DND-41 (cell line): ENCODE measurements at places on chromosomes 16 and 17.

DNA sequence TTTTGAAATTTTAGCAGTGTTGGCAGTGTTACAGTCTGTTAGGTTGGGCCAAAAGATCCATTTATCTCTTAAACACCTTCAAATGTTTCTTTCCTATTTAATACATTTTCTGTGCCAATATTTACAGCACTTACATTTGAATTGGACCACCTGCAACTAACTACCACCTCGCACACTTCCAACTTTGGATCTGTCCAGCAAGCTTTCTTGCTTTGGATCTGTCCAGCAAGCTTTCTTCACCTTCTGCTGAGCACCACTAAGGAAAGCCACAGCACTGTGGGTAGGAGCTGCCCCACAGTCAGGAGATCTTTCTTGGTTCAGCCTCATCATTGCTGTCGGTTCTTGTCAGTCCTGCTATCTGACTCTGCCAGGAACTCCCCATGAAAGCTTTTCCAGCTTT, 129.3 kb downstream of the PHKB start:
- no peaks in the 10 kb centered on the region for H3K27me3 ChIP-seq
- no peak overlapping the region for H3K4me3 ChIP-seq
- no peaks in the 10 kb centered on the region for H3K4me1 ChIP-seq
- peaks cover 42% of the 10 kb centered on the region for H3K36me3 ChIP-seq
- no peak overlapping the region for H3K27ac ChIP-seq
- no peak for DNase-seq

GRCh38 chr16:69890892-69891282, 60.2 kb upstream of the CLEC18A start:
- H3K27ac ChIP-seq: no peak overlapping the region
- no peaks in the 10 kb centered on the region for H3K4me1 ChIP-seq
- peaks cover 15% of the 10 kb centered on the region for H3K36me3 ChIP-seq
- no peak for DNase-seq
- no peaks in the 10 kb centered on the region for H3K27me3 ChIP-seq

DNA sequence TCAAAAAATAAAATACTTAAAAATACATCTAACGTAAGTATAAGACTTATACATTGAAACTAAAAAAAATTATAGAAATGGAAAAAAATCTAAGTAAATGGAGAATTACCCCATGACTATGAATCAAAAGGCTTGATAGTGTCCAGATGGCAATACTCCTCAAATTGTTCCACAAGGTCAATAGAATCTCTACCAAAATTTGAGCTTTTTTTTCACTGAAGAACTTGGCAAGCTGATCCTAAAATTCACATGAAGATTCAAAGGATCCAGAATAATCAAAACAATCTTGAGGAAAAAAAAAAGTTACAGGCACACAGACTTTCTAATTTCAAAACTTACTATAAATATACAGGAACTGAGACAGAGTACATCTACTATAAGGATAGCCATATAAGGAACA, 448.4 kb upstream of the CDH11 start:
- no peaks in the 10 kb centered on the region for H3K4me1 ChIP-seq
- H3K27me3 ChIP-seq: no peaks in the 10 kb centered on the region
- no peak overlapping the region for H3K27ac ChIP-seq
- no peak overlapping the region for H3K4me3 ChIP-seq
- no peaks in the 10 kb centered on the region for H3K36me3 ChIP-seq

DNA sequence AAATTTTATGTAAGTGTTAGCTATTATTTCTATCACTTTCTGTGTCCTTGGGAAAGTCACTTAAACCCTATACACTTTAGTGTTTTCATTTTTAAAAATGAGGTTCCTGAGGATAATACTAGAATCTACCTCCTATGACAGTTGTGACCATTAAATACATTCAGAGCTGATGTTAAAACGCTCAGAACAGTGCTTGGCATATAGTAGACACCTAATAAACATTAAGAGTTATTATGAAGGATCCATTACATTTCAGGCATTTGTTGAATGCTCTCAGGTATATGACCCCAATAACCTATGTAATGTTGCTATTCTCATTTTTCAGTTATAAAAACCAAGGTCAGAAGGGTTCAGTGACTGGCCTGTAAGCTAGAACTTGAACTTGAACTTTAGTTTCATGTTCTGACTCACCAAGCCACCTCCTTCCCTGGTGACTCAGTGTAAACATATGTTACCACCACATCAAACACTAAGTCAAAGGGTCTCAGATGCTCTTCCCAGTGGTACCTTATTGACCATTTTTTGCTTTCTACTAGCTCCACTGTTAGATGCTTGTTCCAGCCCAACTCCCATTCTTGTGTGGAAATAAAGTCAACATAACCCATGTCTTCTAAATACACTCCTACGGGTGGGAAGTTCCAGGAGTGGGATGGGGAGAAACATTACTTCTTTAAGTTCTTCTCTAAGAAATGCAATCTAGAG, 47.6 kb downstream of the HSD17B2 start:
- H3K4me1 ChIP-seq: no peaks in the 10 kb centered on the region
- DNase-seq: peak; percentile 5
- no peaks in the 10 kb centered on the region for H3K27me3 ChIP-seq

DNA sequence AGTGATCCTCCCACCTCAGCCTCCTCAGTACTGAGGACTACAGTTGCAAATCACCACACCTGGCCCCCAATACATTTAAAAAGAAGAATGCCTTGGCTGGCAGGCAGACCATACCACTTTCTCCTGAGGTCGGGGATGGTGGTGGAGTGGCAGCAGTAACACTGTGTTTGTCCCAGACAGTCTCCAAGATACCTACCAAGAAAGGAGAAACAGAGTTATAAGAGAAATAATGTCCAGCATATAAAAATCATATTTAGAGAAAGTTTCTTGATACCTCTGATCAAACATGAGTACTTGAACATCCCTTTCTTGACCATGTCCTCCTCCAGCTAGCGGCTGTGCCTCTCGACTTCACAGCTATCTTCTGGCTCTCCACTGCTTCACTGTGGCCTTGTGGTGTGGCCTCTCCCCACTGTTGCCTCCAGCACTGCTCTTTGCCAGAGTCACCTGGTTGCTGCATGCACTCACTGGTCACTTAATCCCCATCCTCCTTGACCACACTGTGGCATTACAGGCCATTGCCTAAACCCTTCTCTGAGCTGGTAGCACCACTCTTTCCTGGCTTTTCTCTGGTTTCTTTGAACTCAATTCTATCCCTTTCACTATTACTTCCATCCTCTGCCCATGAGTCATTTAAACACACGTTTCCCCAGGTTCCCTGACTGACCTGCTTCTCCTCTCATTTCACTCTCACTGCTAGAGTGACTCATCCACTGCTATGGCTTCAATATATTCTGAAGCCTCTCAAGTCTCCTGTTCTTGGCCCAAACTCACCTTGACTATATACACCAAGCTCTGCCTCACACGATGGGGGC, 45.2 kb downstream of the XPO6 start:
- H3K27ac ChIP-seq: no peak overlapping the region
- H3K27me3 ChIP-seq: no peaks in the 10 kb centered on the region
- DNase-seq: no peak
- H3K4me3 ChIP-seq: no peak overlapping the region

- H3K4me1 ChIP-seq: no peaks in the 10 kb centered on the region
- no peaks in the 10 kb centered on the region for H3K27me3 ChIP-seq
- DNase-seq: no peak
- no peak overlapping the region for H3K27ac ChIP-seq
- peaks cover 67% of the 10 kb centered on the region for H3K36me3 ChIP-seq
These were observed 45.7 kb upstream of the MRC2 start for GRCh38 chr17:62581764-62582163.

DNA sequence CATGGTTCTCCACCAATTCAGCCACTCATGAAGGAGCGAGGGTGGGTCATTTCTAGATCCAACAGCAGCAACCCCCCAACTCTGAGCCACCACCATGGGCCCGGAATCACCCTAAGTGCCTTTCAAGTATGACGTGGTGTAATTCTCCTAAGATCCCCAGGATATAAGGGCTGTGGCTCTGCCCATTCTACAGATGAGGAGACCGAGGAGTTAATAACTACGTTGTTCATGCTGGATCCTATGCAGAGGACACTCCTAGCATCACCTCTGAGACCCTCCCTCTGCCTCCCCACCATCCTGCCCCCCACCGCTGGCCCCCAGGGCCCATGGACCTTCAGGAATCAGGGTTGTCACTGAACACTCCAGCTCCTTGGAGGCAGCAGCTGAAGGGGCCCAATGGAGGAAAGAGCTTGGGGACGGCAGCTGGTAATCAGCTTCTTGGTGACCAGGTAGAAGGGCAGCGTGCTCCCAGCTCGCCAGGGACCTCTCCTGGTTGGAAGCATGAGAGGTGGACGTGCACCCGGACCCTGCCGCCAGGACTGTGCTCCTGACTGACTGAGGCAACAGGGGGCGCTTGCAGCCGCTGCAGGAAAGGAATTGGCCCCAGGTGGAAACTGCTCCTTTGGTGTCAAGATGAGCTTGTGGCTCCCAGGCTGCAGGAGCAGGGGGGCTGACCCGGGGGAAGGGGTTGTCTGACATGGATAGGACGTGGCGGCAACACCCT, 28.2 kb upstream of the CACNG1 start:
- no peak overlapping the region for H3K4me3 ChIP-seq
- DNase-seq: no peak
- H3K36me3 ChIP-seq: no peaks in the 10 kb centered on the region
- no peaks in the 10 kb centered on the region for H3K27me3 ChIP-seq

GRCh38 chr17:8574687-8575086, 55.8 kb downstream of the MYH10 start:
- H3K27me3 ChIP-seq: no peaks in the 10 kb centered on the region
- H3K4me3 ChIP-seq: no peak overlapping the region
- no peak overlapping the region for H3K27ac ChIP-seq
